ENCODE measurements at places on chromosomes 11 and 22.

DNA sequence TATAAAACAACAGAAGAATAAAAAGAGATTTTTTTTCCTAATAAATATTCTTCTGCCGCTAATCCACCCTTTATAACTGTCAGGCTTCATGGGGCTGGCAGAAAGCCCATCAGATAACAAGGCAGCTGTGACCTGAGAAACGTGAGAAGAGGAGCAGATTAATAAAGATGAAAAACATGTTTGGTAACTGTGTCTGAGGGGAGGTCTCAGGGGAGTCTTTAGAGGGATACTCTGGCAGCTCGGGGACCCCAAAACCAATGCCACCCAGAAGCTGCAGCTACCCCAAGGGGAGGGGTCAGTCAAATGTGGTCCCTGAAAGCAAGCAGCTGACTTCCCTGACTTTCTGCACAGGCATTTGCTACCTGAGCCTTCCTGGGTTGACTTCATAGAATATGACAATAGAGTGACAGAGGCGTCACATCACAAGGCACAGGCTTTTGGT is 48.4 kb upstream of the POU2AF1 start:
- no peak for DNase-seq

- no peak for DNase-seq
Observed at GRCh38 chr11:69361048-69361447, 67.1 kb downstream of the MYEOV start.

GRCh38 chr11:93526641-93527583 is 16.3 kb downstream of the SMCO4 start:
- no peak for DNase-seq

GRCh38 chr11:94751218-94751609 is 16.9 kb upstream of the AMOTL1 start:
- no peak for DNase-seq

DNA sequence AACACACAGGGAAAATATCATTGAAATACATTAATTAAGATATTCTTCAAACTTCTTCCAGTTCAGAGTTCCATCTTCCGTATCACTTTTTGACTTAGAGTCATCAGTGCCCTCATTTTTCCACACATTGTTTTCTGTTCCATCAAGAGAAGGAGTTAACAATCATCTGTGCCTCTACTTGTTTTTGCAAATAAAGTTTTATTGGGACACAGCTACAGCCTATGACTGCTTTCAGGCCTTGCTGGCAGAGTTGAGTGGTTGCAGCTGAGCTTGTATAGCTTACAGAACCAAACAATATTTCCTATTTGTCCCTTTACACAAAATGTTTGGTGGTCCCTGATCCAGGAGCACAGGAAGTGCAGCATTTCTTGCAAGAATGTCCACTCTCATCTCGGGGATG is 51.6 kb downstream of the SGSM1 start:
- DNase-seq: no peak

DNA sequence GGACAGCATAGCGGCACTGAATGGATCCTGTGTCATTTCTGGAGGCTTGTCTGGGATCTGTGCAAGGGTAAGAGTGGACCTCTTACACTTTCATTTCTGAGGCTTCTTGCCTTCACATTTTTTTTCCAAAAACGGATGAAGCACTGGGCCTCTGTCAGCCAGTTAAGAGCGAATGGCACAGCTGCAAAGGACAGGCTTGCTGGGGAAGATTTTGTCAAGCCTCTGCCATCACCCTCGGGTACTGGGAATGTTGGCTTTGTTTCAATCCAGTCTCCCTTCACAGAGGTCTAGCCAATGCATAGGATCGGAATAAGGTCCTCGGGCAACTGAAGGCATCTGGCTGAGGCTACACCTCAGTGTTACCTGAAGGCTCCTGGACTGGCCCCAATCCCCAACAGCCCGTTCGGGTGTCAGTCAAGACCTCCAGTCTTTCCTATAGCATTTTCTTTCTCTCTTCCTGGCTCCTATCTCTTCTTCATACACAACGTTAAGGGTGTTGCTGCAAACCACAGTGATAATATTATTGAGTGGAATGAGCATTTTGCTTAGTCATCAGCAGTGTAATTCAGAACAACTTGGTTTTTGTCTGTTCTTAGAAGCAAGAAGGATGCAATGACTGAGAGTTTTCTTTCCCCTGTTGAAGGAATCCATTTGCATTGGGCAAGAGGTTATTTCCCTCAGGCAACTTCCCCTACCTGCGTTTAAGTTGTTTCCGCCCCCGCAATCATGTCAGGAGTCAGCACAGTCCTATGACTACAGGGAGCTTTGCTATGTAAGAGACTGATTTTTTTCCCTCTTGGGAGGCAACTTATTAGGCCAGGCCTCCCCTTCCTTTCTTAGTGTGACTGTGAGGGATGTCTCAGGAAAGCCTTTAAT is 22.8 kb downstream of the NPAT start:
- no peak for DNase-seq

DNA sequence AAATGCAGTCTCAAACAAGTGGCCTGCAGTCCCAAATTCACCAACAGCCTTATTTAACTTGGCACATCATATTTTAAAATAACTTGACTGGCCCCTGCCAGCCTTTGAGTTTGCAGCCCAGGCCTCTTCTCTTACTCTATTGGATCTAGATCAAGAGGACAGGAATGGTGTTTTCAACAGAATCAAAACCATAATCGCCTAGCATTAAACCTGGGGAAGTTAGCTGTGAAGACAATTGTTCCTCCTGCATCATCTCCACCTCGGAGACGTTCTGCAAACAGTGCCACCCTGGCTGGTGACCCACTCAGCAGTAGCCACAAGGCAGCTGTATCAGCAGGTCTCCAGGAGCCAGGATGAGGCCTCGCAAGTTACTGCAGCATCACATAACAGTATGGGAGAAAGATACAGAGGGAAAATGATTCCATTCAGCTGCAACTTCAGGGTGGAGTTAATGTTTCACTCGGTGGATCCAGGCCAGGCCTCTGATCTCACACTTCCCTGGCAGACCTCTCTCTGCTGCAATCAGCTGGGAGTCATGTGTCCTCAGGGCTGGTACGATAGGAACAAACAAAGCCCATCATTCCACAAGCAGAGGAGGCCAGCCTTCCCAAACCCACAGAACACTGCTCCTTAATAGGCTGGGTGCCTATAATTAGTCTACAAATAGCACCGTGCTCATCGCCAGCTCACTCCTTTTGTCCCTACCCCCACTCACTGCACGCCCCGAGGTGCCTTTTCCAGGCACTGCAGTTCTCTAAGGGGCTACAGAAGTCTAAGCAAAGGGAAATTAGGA is 18.6 kb upstream of the SCN2B start:
- DNase-seq: peak; percentile 95

- no peak for DNase-seq
Observed at GRCh38 chr11:57885298-57886050, 123.9 kb downstream of the CTNND1 start.

DNA sequence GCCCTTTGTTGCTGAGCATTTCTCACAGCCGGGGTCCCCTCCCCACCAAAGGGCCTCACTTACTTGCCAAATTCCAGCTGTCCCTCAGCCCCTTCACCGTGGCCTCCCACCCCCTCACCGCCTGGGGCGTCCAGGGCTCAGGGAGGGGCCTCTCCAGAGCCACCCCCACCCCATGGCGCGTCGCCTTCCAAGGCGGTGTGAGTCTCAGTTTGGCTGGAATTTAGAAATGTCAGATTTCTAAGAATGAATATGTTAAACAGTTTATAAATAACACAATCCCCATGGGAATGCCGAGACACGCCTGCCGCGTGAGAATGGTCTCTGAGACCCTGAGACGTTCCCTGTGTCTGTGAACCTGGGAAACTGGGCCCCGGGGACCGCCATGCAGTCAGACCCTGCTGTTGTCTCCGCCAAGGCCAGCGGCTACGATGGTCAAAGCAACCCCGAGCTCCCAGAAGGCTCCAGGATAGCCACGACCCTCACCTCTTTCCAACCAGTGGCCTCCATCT is 28.9 kb downstream of the CELSR1 start:
- DNase-seq: no peak

DNA sequence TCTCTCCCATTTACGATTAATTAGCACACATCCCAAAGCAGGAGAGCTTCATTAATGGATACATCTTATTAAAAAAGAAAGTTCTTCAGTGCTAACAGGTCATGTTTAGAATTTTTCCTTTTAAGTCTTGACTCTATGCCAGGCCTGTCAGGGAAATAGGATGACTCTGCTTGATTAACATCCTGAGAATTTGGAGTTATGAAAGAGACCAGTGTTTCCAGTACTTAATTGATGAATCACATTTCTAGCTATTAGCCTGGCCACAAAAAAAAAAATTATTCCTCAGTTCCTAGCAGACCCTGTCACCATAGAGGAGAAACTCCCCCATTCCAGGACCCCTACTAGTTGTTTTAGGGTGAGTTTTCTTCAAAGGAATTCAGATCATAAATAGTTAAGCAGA is 23.6 kb upstream of the ME3 start:
- no peak for DNase-seq

GRCh38 chr22:38419858-38420160 is 35.2 kb downstream of the KCNJ4 start:
- no peak for DNase-seq

Data from sigmoid colon (tissue), 7 donors.